ENCODE measurements at places on chromosomes 6 and 20. TPM values are rescaled to one million over a fixed set of nuclear protein-coding genes. Genes with fewer than 3 reads are reported as not detected.

The BHLHE23 gene
- not detected for total RNA-seq

The PANK2 gene
- 42.0 TPM for total RNA-seq

The C6orf163 gene
- total RNA-seq: 6.2 TPM

The TCP11 gene
- 1.5 TPM for total RNA-seq

The PPIL6 gene
- total RNA-seq: 11.7 TPM

The GPSM3 gene
- 7.8 TPM for total RNA-seq

The NKX2-2 gene
- total RNA-seq: not detected

The SIRPB2 gene
- total RNA-seq: 5.5 TPM

The RCAN2 gene
- 11.9 TPM for total RNA-seq

The CBLN4 gene
- total RNA-seq: 3.2 TPM

The ECT2L gene
- 0.06 TPM for total RNA-seq

The ZC2HC1B gene
- total RNA-seq: 0.93 TPM

The DNMT3B gene
- 4.7 TPM for total RNA-seq

The CENPW gene
- 3.7 TPM for total RNA-seq

The CALHM4 gene
- not detected for total RNA-seq

The UBD gene
- total RNA-seq: 1.1 TPM

The RIMS1 gene
- 3.2 TPM for total RNA-seq

The CSE1L gene
- total RNA-seq: 70.7 TPM

The FABP7 gene
- not detected for total RNA-seq

The OSER1 gene
- total RNA-seq: 30.9 TPM

The POU5F1 gene
- 11.4 TPM for total RNA-seq

The EYA4 gene
- total RNA-seq: 27.3 TPM

The FAM209B gene
- not detected for total RNA-seq

The AHCY gene
- 93.0 TPM for total RNA-seq

The SLC44A4 gene
- 28.4 TPM for total RNA-seq

The BCAS1 gene
- 3.3 TPM for total RNA-seq

The ESR1 gene
- 3.5 TPM for total RNA-seq

The PLA2G7 gene
- total RNA-seq: 2.0 TPM

The IYD gene
- 1.3 TPM for total RNA-seq

The OTOR gene
- not detected for total RNA-seq

The C6orf58 gene
- not detected for total RNA-seq

The PREP gene
- 25.4 TPM for total RNA-seq

The ATG5 gene
- 40.6 TPM for total RNA-seq

The NMBR gene
- 0.29 TPM for total RNA-seq

Data from metanephros (tissue), 2 donors.